Retinal pigment epithelial cell (primary cell): ENCODE measurements at places on chromosomes 7 and 10.

DNA sequence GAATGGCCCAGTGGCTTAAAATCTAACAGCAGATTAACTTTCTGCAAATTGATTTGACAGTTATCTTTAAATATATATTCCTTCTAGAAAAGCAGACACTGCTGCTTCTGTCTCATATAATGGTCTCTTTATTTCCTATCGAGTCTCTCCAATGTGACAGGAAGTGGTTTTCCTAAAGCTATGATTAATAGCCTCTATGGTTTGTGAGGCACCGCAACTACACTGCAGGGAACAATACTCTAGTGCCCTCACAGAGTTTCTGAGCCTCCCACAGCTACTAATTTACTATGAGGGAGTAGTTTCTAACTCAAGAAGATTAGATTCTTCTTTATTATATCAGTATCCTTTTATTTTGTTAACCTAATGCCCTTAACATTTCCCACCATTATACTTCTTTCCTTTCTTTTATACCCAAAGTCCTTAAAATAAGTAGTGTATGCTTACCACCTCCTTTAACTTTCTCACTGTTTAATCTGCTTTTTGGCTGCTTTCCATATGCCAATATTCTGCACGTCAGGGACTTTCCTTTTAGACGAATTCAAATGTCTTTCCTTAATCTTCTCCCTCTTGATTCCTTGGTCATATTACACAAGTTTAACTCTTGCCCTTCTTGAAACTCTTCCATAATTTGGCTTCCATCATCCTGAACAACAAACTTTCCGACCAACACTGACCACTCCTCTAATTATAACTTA lies 23.8 kb upstream of the AHR start:
- peak; percentile 85 for DNase-seq

- no peak for DNase-seq
Measured at GRCh38 chr10:29740981-29741545, 106.3 kb upstream of the SVIL start.

DNA sequence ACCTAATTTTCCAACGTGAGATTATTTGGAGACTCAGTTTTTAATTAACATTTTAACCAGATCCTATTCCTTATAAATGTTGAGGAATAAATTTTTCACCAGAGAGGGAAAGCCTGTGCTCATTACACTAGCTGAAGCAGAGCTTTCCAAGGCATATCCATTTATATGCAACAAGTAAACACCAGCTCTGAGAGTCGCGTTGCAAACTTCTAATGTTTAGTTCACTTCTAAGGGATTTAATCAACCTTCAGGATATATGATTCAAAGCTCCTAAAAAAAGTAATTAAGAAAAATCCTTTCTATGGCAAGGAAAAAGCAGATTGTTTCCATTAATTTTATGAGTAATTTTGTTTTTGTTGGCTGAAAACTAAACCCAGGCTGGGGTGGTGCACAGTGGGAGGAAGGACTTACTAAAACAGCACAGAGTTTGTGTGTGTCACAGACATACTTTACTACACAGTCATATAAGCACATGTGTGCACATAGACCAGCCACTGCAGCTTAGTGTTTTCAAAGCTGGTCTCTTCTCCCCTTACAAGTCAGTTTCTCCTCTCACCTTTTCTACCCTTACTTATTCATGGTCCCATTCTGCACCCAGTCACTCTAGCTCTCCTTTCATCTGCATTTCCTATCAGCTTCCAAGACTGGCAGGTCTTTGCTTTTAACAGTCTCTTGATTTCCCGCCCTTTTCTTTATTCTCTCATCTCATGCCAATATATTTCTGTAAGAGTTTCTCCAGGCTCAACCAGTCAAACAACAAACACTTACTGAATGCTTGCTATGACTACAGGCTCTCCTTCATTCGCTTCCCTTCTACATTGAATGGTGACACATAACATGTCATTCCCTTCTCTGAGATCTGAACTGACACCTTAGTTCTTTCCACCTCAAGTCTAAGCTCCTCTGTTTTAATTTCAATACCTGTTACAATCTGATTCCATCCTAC lies 81.1 kb upstream of the FZD1 start:
- DNase-seq = no peak

DNA sequence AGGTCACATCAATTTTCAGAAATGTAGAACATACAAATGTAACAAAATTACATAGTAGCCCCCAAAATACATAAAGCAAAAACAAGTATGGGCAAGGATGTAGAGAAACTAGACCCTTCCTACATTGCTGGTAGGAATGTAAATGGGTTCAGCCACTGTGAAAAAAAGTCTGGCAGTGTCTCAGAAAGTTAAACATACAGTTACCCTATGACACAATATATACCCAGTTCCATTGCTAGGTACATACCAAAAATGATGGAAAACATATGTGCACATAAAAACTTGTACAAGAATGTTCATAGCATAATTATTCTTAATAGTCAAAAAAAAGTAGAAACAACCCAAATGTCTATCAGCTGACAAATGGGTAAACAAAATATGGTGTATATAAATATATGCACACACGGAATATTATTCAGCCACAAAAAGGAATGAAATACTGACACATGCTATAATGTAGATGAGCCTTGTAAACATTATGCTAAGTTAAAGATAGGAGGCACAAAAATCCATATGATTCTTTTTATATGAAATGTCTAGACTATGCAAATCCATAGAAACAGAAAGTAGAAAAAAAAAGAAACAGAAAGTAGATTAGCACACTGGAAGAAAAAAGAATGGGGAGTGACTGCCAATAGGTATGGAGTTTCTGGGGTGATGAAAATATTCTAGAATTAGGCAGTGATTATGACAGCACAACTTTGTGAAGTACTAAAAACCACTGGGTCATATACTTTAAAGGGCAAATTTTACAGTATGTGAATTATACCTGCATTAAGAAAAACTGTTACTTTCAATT lies 13.5 kb downstream of the HERPUD2 start:
- no peak for DNase-seq

GRCh38 chr7:7682861-7683260 lies 35.5 kb downstream of the RPA3 start:
- DNase-seq = no peak

DNA sequence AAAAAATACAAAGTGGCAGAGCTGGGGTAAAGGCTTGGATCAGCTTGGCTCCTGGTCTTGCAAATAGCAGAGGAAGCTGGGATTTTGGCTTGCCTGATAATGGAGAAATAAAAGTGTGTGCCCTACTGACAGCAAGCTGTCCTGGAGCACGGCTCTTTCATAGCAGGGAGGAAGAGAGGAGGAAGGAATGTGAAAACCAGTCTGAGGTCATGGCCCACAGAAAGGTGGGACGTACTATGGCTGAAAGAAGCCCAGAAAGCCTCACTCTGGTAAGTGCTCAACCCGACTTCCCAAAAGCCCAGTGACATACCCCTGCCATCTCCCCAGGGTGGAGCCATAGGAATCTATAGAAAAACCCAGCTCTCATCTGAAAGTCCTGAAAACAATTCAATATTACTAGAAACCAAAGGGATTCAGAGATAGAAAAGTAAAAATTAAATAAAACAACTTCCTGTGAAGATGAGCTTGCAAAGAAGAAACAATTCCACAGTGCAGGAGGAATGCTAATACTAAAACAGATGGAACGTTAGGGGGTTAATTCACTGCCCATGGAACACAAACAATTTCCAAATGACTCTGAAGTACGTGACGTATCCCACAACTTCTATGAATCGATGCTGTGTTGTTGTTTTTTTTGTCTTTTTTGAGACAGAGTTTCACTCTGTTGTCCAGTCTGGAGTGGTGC lies 246.7 kb upstream of the PTN start:
- DNase-seq = no peak

GRCh38 chr10:24912215-24912614 lies 40.2 kb downstream of the PRTFDC1 start:
- no peak for DNase-seq

DNA sequence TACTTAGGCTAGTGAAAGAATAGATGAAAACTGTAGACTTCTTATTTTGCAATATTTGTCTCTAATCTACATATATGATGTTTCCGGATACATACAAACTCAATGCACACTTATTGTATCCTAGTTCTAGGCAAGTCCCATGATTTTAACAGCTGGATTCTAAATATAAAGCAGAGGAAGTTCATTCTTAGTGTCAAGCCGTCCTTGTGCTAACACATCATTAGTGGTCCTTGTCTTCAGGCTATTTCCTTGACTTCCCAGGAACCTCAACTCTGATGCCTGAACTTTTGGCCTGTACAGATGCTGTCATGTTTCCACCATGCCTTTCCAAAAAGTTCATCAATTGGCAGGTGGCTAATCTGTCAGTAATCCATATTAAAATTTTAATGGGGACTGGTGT lies 301.9 kb upstream of the DGKB start:
- DNase-seq = no peak

- no peak for DNase-seq
Measured at GRCh38 chr7:64516451-64516850, 46.4 kb downstream of the ZNF680 start.

DNA sequence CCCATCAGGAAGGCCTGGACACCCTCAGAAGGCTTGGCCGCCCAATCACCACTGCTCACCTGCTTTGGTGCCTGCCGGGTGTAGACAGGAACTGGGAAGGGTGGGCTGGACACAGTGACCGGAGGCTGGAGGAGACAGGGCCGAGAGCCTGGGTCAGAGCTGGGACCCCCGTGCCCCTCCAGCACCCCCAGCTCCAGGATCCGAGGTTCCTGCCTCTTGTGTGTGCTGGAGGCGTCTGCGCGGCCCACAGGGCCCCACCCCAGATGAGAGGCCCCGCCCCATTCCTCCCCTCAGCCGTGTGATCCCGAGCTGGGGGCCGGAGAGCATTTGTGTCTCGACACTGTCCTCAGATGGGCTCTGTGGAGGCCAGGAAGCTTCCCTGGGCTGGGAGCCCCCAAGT lies 9.4 kb downstream of the ADAM8 start:
- DNase-seq = no peak

- DNase-seq = no peak
Measured at GRCh38 chr7:138049505-138050116, 26.6 kb upstream of the AKR1D1 start.

- DNase-seq = no peak
Measured at GRCh38 chr10:121113911-121114310, 262.7 kb downstream of the WDR11 start.

DNA sequence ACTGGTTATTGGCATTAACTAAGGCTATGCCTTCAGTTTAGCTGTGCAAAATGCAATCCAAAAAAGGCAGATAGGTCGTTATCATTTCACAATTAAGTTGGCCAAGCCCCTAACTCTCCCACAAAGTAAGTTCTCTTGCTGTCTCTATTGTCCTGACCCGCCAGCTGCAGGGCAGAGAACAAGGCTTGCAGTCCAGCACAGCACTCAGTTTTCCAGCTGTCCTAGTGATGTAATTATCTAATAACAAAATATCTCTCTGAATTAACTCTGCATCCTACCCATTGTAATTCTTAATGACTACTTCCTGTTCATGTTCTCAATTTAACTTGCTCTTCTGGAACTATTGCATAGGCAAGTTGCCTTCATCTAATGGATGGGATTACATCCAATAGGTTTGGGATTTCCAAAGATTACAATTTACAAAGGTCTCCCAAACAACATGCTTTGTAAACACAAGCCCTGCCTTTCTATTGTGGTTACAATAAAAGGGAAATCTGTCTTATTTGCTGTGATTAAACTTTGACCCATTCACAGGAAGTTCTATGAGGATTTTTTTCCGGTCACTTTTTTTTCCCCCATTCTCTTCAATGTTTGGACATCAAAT lies 55.2 kb downstream of the CDK6 start:
- DNase-seq = no peak

- DNase-seq = no peak
Measured at GRCh38 chr7:112887337-112887736, 97.1 kb upstream of the TMEM168 start.

DNA sequence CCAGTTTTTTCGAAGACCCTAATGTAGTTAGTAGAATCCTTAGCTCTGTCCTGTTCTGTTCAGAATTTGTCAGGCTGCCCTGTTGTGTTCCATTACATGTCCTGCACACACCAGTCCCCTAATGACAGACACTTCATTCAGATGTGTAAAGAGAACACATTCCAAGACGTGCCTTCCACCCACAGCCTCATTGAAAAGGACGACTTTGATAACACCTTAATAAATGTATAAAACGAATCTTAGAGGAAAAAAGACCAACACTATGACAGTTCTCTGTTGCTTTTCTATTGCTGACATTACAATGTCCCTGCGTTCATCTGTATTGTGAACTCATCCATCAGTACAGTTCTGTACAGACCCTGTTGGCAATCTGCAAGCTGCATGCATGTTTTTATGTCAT lies 3.5 kb downstream of the LRRTM3 start:
- no peak for DNase-seq

GRCh38 chr10:62527019-62527827 lies 153.1 kb downstream of the ZNF365 start:
- DNase-seq = no peak

- DNase-seq = peak; percentile 38
Measured at GRCh38 chr7:152050547-152050971, 25.1 kb downstream of the GALNT11 start.

DNA sequence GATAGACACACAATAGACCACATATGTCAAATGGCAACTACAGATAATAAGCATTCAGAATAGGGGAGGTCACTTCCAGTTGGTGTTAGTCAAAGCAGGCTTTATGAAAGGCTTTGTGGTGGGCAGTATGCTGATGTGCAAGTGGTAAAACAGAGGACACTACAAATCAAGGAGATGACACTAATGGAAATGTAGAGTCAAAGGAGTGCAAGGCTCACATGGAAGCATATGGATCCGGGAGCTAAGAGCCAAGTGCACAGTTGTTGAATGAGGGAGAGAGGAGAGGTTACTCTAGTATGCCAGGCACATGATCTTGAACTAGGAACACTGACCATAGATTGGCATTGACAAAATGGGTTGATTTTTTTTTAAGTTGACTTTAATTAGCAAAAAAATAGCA lies 62.7 kb downstream of the GRM3 start:
- DNase-seq = no peak

GRCh38 chr7:40698214-40698920 lies 563.6 kb downstream of the SUGCT start:
- DNase-seq = no peak

DNA sequence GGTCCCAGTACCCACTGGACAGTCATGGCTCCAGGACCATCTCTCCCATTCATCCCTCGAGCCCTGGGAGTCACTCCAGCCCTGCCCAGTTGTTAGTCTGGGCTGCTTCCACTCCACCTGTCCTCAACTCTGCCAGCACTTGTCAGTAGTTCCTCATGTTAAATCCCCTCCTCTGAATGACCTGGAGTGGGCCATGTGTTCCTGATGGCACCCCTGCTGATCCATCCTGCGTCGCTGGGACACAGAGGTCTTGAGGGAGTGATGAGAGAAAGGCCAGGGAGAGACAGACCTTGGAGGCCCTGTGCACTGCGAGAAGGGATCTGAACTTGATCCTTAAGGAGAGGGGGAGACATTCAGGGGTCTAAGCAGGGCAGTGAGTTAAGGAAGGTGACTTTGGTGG lies 174.9 kb downstream of the GRID1 start:
- no peak for DNase-seq

DNA sequence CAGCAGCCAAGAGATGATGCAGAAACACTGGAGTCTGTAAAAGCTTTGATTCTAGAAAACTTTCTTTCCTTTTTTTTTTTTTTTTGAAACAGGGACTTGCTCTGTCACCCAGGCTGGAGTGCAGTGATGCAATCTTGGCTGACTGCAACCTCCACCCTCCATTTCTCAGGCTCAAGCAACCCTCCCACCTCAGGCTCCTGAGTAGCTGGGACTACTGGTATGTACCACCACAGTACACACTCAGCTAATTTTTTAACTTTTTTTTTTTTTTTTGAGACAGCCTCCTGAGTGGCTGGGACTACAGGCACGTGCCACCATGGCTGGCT lies 17.0 kb upstream of the BAG3 start:
- DNase-seq = no peak

- no peak for DNase-seq
Measured at GRCh38 chr7:92973293-92973731, 136.9 kb upstream of the CDK6 start.
